ENCODE measurements at places on chromosomes 5 and 9.

GRCh38 chr5:137325721-137326120 lies 173.4 kb downstream of the SPOCK1 start:
- no peak for DNase-seq

DNA sequence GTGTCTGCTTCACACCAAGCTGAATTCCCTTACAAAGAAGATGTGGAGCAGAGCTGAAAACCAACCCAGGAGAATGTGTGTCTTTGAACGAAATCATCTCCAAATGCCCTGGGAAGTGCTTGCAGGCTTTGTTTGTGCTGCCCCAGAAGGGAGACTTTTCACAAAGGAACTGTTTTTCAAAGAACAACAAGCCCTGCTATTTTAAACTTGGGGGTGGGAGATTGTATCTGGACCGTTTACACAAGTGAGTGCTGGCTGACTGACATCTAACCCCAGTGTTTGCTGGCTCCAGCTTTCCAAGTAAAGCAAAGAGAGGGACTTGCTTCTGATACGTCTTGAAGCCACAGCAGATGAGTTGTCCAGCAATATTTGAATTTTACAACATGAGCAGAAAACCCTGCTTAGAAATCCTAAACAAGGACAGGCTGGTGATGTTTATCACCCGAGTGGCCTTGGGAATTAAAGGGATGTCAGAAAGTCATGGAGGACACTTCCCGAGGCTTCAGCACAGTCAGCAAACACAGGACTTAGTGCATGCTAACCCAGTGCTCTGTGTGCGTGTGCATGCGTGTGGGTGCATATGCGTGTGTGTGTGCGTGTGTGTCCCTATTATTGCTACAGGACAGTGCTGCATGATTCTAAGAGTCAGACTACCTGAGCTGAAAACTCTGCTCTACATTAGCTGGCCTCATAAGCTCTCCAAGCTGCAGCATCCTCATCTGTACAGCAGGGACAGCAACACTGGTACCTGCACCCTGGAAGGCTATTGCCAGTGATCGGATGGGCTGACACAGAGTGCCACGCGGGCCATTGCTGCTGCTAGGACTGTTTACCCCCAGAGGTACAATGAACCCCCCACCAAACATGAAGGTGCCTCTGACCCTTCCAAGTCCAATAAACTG lies 1.4 kb downstream of the ADAMTS12 start:
- no peak for DNase-seq

- no peak for DNase-seq
Observed at GRCh38 chr5:175107028-175107588, 336.9 kb downstream of the DRD1 start.

DNA sequence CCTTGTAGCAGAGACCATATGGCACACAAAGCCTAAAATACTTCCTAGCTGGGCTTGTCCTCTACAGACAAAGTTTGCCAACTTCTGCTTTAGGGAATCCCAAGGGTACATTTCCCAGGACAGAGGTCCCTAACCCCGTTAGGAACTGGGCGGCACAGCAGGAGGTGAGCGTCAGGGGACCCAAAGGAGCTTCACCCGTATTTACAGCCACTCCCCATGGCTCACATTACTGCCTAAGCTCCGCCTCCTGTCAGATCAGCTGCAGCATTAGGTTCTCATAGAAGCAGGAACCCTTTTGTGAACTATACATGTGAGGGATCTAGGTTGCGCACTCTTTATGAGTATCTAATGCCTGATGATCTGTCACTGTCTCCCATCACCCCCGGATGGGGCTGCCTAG lies 88.5 kb upstream of the TRPM3 start:
- DNase-seq, result no peak

- DNase-seq, result no peak
Observed at GRCh38 chr5:65766175-65766574, 44.2 kb downstream of the NLN start.

DNA sequence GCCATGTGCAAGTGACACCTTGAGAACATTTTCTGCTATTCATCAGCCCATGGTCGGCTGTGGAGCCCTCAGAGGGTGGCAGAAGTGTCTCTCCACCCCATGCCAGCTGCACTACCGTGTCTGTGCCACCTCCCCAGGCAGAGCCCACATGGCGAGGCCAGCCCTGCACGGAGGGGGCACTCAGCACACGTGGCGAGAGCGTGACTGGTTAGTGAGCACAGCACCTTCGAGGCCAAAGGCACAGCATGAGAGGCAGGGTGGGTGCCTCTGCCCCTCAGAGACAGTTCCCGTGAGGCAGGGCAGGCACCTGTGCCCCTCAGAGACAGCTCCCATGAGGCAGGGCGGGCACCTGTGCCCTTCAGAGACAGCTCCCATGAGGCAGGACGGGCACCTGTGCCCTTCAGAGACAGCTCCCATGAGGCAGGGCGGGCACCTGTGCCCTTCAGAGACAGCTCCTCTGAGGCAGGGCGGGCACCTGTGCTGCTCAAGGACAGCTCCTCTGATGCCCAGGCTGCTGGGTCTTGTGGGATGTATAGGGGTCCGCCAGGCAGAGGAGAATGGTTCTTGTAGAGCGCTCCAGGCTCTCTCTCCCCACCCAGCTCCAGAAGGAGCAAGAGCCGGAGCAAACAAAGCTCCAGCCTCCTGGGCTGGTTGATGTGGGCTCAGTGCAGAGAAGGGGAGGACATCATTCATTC lies 179.8 kb upstream of the PPP1R26 start:
- DNase-seq, result no peak

- no peak for DNase-seq
Observed at GRCh38 chr5:6656680-6657079, 23.4 kb downstream of the SRD5A1 start.

DNA sequence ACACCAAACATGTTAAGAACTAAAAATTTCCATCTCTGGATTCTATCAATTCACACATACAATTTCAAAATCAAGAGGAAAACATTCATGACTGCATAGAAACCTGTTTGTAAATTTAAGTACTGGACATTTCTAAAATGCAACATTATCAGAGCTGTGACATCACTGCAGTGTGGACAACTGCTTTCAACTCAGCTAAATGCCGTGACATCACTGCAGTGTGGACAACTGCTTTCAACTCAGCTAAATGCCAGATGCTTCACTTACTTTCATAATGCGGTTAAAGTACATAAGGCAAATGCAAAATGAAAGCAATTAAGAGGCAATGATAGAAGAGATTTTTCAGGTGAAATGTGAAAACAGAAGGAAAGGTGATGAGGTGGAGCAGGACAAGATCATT lies 161.5 kb downstream of the ARL15 start:
- DNase-seq, result no peak

DNA sequence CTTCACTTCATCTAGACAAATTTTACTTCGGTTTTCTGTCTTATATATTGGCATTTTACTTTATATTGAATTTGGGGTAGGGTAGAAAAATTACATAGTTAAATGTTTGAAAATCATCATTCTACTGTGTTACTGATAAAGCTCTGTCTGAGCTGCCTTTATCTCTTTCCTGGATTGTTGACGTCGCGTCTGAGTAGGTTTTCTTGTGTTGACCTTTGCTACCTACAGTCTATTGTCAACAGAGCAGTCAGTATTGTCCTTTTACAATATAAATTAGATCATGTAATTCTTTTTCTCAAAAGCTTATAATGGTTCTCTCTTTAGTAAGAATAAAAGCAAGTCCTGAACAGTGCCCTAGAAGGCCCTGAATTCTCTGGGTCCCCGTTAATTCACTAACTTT lies 128.2 kb downstream of the HACD4 start:
- no peak for DNase-seq

DNA sequence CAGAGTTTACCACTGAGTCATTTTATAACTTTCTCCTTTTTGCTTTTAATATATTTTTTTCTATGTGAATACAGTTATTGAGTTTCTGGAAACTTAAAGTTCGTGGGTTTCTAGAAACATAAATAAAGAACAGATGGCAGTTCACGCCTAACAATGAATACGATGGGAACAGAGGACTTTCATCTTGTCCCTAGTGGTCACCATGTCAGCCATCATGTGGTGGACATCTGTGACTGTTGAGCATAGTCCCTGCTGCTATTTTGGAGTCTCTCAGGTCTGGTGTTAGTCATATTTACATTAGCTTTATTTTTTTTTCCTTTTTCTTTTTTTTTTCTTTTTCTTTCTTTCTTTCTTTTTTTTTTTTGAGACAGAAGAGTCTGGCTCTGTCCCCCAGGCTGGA lies 85.3 kb downstream of the XRCC4 start:
- DNase-seq, result no peak

- no peak for DNase-seq
Observed at GRCh38 chr5:74094096-74094781, 468.2 kb downstream of the ARHGEF28 start.

DNA sequence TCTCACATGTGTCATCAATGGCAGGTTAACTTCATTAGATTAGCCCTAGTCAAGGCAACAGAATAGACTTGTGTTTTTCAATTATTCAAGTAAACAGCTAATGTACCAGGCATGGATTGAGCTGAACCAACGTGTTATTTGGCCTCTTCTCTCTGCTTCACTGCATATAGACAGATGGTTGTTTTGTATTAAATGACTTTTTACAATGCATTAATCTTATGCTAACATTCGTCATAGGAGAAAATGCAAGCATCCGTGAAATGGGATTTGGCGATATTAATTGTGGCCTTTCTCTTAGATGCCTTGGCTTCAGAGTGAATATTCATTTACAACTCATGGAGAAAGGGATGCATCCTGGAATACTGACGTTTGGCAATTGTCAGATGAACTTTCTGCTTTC lies 208.0 kb downstream of the KCTD16 start:
- DNase-seq, result no peak

- no peak for DNase-seq
Observed at GRCh38 chr9:137748311-137748710, 129.3 kb upstream of the CACNA1B start.

DNA sequence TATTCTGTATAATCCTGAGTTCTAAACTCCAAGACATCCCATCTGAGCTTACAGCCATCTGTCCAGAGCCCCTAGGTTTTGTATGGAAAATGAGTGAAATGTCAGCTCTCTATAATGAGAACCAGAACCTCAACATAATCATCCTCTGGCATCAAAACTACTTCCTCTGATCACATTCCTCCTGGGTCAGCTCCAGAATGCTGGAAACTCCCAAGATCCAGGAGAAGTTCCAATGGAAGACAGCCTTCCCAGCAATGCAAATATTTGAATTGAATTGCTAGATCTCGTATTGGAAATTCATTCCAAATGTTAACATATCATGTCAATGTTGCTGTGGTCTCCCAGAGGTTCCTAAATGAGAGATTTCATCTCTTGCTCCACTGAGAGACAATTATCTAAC lies 23.8 kb downstream of the C9 start:
- DNase-seq, result no peak

GRCh38 chr5:76801159-76801802 lies 17.5 kb upstream of the F2RL1 start:
- no peak for DNase-seq

GRCh38 chr9:112831969-112832368 lies 58.7 kb downstream of the SLC46A2 start:
- DNase-seq, result no peak

DNA sequence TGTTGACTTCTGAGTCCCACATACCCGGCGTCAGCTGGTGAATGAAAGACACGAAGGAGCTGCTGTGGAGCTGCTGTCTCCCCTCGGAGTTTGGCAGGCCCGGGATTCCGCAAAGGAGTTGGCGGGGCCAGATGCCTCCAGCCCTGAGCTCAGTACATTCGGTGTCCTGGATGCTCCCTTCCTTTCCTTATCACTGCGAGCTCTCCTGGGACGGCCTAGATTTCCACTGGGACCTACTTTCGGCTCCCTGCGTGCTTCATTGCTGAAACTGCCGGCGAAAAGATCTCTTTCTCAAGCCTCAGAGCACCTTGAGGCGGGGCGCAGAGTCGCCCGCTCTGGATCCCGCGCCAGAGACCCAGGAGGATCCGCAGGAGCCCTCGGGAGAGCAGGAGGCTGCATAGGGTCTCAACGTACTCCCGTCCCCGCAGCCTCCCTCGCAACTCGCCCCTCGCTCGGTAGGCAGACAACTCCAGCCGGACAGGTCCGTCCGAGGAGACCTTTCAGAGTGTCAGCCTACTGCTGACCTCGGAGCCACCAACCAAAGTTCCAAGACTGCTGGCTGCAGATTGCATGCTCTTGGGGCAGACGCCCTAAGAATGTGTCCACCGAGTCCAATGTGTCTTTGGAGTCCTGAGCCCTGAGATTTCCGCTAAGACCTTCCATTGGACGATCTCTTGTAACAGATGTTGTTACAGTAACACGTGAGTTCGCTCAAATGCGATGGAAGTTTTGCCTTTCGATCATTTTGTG lies 6.1 kb downstream of the ANXA2R start:
- no peak for DNase-seq

- DNase-seq, result no peak
Observed at GRCh38 chr5:115571441-115571878, 26.9 kb upstream of the FEM1C start.

- DNase-seq, result no peak
Observed at GRCh38 chr5:151180291-151180690, 22.7 kb upstream of the ANXA6 start.

DNA sequence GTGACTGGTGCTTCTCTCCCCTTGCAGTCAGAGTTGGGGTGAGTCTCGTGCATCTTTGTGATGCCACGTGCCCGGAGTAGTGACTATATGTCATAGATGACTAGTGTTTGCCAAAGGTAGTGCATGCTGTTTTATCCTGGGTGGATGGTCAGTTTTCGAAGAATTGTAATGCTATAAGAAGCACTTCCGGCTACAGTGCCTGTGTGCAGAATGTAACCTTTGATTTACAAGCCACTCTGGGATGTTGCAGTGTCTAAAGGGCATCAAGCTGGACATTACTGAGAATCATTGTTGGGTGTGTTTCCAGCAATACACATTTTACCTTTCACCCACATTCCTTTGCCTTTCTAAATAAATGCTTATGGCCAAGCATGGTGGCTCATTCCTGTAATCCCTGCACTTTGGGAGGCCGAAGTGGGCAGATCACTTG lies 16.7 kb downstream of the MVB12B start:
- no peak for DNase-seq

DNA sequence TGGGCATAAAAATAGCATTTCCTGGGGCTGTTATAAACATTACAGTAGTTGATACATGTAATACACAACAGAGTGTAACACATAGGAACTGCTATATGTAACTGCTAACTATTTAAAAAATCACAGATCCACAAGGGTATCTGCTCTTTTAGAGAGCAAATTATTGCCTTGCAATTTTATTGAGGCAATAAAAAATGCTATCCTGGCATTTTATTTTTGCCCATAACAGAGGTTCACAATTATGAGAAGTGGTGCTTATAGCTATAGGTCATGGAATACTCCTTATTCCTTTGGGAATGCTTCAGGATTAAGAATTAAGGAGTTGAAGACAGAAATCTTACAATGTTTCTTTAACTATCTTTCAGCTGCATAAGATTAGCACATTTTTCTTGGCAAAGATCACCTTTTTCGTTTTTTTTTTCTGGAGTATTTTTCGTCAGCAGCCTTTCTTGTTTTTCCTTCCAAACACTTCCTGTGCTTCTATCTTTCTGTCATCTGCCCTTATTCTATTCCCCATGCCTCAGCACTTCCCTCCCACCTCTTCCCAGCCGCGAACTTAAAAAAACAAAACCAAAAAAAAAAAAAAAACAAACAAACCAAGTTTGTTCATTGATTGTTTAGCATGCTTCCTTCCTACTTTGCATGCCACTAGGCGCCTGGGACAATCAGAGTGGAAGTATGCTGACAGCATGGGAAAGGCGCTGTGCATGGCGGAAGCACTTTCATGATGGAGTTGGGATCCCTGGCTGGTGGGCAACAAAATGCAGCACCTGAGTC lies 264.2 kb downstream of the MAST4 start:
- DNase-seq, result no peak
